ENCODE measurements at places on chromosomes 7 and 10.

DNA sequence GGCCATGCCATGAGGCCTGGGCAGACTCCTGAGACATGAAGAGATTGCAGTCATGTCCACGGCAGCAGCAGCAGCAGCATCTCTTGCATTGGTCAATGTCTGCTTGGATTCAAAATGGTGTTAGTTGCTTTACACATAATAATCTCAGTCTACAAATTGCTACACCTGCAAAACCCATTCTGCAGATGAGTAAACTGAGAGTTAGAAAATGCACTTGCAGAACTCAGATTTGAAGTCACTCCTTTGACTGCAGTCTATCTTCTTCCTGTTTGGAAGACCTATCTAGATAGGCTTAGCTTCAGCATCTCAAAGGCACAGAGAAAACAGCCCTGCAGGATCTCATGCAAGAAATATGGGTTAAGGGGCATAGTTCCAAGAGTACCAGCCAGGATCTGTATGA lies 350.3 kb downstream of the TNS3 start:
- no peak for DNase-seq

DNA sequence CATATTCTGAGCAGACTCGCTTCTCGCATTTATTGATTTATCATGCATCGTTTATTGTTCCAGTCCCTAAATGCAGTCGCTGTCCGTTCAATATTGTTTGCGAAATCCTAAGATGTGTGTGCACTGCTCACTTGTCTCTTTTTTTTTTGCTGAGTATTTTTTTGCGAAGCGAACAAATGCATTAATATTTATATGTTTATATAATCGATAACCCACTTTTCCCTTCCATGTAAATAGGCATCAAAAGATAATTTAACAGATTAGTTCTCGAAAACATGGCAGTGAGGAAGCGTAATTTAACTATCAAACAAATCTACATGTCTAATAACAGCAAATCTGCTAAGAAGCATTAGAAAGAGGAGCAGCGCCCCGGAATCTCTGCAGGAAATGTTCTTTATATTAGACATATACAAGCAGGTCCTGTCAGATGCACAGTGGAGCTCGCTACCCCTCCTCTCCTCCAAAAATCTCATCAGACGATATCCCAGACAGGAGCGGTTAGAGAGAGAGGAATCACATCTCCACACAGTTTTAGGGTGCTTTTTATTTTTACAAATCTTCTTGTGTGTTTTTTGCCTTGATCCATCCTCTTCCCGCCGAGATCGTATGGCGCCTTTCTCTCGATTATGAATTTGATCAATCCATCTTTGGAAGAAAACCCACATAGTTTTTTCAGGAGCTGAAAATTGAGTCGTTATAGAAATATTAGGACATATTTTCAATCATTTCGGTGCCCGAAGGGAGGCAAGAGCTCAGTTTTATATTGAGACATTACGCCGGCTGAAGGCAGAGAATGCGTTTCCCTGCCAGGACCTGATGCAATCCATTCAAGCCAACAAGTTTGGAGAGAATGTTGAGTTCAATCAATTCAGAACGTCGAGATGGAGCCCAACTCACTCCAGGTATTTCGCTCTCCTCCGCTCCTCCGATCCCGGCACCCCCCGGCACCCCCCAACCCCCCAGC lies at the start of gene ARID5B:
Gene ARID5B, plus strand, starts transcription at position 871 of the 964 bp plus-strand sequence. Its CDS starts 11 bp downstream, at position 882.
- DNase-seq: no peak

DNA sequence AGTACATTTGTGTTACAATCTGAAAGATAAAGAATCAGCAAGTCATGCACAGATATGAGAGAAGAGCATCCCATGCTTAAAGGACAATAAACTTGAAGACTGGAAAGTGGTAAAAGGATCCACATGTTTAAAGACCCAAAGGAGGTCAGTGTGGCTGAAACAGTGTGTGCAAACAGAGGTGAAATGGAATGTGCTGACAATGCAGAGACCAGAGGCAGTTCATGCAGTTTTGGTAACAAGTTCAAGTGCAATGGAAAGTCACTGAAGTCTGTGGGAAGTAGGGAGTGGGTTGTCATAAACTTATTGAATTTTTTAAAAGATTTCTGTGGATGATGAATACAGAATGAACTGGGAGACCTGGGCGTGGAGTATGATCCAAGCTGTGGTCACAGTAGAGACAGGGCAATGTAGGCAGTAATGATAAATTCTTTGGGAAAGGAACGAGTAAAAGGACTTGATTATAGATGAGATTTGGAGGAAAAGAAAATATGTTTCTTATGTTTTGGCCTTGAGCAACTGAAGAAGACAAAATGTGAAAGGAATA lies 408.0 kb downstream of the HGF start:
- DNase-seq: no peak

DNA sequence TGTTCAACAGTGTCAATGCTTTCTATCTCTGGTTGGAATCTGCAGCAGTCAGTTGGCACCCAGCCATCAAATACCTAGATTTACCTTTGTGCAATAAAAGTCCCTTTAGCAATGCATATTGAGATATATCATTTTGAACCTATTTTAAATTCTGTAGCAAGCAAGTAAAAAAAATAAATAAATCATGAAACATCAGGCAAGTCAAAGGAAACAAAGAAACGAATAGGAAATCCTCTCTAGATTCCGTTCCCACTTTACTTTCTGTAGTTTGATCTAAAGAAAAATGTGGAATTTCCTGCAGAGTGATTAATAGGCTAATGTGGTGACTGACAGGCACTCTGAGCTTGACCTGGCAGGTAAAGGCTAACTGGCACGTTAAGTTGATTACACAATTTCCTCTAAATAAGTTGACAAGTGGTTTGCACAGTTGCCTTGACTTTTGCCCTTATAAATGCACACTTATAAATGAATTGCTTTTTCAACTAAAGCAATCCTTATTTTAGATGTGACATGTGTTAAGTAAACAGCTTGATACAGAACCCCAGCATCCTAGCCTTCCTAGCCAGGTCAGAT lies 208.1 kb upstream of the TCF7L2 start:
- DNase-seq: no peak

GRCh38 chr7:23295401-23295697 lies 3.8 kb upstream of the MALSU1 start:
- DNase-seq: no peak

DNA sequence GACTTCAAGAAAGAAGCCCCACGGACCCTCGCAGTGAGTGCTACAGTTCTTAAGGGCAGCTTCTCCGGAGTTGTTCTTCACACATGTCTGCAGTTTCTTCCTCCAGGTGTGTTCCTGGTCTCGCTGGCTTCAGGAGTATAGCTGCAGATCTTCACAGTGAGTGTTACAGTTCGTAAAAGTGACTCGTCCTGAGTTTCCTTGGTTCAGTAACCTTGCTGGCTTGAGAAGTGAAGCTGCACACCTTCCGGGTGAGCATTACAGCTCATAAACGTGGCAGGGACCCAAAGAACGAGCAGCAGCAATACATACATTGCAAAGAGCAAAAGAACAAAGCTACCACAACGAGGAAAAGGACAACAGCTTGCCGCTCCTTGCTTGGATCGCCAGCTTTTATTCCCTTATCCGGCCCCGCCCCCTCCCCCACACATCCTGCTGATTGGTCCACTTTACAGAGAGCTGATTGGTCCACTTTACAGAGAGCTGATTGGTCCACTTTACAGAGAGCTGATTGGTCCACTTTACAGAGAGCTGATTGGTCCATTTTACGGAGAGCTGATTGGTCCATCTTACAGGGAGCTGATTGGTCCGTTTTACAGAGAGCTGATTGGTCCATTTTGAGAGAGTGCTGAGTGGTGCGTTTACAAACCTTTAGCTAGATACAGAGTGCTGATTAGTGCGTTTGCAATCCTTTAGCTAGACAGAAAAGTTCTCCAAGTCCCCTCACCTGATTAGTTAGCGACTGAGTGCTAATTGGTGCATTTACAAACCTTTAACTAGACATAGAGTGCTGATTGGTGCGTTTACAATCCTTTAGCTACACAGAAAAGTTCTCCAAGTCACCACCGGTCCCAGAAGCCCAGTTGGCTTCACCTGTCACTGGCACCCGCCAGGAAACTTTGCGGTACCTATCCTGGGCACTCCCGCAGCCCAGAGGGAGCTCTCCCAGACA lies 165.3 kb downstream of the AGMO start:
- DNase-seq: no peak

DNA sequence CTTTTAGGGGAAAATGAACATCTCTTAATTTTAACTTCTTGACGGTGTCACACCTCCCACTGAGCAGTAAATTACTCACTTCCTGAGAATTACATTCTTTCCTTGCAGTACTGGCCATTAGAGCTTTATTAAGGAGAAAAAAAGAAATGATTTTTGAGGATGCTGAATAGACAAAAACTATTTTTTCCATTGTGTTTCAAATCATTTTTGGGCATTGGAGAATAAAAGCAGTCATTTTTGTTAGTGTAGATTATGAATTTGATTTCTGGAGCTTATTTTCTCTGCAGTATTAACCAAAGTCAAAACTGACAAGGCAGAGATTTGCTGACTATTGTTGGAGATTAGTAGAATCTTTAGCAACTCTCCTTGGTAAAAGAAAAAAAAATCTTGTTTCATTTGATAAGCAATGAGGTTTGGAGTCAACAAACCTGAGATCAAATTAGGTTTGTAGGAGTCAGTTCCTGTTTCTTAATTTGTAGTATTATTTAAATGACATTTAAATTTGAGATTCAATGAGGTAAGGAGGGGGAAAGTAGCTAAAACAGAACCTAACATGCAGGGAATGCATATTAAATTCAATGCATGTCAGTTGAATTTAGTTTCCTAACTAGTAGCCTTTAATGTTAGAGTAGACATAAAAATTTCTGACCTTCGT lies 70.6 kb downstream of the AP3M1 start:
- no peak for DNase-seq

DNA sequence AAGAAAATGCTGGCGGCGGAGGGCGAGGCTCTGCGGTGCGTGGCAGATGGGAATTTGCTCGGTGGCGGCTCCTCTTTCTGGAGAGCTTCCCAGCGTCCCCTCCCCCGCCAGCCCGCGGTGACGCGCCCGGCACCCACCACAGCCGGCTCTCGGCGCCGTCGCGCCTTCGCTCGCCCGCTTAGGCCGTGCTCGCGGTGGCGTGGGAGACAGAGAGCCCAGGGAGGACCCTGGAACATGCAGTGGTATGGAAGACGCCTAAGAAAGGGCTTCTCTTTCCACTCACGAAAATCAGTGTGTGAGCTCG lies 576 bp upstream of the CSGALNACT2 start:
- DNase-seq: no peak

DNA sequence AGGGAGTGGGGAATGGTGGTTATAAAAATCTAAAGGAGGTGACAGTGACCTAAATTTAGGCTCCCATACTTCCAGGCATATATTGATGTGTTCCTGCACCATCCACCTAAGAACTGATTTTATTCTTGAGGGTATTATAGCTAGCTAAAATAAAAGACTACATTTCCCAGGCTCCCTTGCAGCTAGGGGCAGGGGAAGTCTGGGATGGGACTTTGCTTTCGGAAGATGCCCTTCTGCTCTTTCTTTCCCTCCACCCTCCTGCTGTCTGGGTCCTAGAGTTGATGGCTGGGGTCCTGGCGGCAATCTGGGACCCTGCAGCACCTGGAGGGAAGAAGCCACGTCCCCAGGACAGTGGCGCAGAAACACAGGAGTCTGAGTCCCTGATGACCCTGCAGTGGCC lies 53.8 kb upstream of the SAMD8 start:
- no peak for DNase-seq

GRCh38 chr10:121284936-121285335 lies 313.3 kb downstream of the FGFR2 start:
- no peak for DNase-seq

DNA sequence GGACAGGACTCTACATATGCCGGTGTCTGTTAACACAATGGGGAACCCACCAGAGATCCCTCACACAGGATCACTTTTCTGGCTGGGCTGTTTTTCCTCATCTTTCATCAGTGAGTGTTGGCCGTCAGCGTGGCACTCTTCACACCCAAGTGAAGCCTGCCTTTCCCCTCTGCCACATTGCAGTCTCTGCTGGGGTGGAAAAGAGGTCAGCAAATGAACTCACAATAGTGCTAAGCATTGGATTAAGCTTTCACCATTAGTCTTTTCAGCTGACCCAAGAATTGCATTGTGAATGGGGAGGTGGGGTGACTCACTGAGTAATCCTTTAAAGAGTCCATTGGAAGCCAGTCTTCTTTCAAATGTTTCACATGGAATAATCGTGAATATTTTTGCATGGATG lies 143.0 kb downstream of the KIAA1217 start:
- no peak for DNase-seq

- DNase-seq: no peak
Observed at GRCh38 chr7:45682836-45683555, 108.8 kb downstream of the ADCY1 start.

GRCh38 chr7:67478066-67478465 lies 481.4 kb downstream of the TYW1 start:
- DNase-seq: no peak

DNA sequence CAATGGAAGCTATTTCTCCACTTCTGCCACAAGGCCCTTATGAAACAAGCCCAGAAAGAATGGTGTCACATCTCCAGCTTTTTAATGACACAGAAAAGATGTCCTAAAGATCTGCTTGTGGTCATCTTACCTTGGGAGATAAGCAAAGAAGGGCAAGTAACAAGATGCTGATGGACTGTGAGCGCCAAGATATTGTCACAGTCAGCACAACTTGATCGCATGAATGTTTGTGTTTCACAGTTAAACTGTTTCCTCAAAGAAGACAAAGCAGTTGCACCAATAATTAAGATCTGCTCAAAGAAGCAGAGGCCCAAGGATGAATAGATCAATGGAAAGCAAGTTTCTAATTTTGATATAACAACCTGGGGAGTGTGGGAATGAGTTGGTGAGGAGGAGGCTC lies 15.9 kb downstream of the ICA1 start:
- no peak for DNase-seq

GRCh38 chr7:44046321-44047061 lies 2.0 kb downstream of the DBNL start:
- DNase-seq: no peak

DNA sequence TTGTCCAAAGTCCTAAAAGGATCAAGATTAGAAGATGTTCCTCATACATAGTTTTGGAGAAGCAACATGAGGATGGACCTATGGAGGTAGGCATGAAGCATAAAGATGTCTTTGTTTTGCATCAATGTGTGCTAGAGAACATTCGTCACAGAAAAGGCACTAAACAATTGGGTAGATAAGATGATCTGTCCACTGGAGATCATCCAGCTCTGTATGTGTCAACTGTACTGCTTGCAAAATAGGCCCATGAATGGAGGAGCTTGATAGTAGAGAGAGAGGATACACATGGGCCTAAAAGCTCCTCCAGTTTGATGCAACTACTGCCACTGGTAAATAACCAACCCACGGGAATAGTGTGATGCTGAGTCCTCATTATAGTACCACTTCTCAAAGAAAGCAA lies 286.4 kb upstream of the HGF start:
- DNase-seq: no peak

GRCh38 chr7:28774261-28774988 lies 183.7 kb downstream of the TRIL start:
- no peak for DNase-seq

GRCh38 chr10:26738301-26738911 lies 40.9 kb downstream of the PDSS1 start:
- no peak for DNase-seq

- DNase-seq: no peak
Observed at GRCh38 chr10:119370111-119370741, 162.9 kb downstream of the GRK5 start.

- DNase-seq: no peak
Observed at GRCh38 chr7:108211382-108212201, 81.4 kb upstream of the LAMB4 start.
